Stimulated activated CD4-positive, alpha-beta T cell treated with anti-CD3 and anti-CD28 coated beads, Interleukin-2, amount 100 ng/mL, for 24 hours (primary cell): ENCODE measurements at places on chromosomes 4 and X.

- DNase-seq = no peak
Measured at GRCh38 chrX:70079870-70080269, 17.6 kb downstream of the OTUD6A start.

GRCh38 chrX:72430405-72430968 lies 124.8 kb upstream of the CITED1 start:
- DNase-seq = no peak

- no peak for DNase-seq
Measured at GRCh38 chrX:13491061-13491460, 78.3 kb upstream of the EGFL6 start.

- DNase-seq = no peak
Measured at GRCh38 chrX:12891915-12892506, 14.4 kb upstream of the TLR8 start.

GRCh38 chrX:150529587-150529986 lies 38.8 kb upstream of the MTM1 start:
- no peak for DNase-seq

- no peak for DNase-seq
Measured at GRCh38 chr4:33160126-33160525, 2440.0 kb downstream of the PCDH7 start.

DNA sequence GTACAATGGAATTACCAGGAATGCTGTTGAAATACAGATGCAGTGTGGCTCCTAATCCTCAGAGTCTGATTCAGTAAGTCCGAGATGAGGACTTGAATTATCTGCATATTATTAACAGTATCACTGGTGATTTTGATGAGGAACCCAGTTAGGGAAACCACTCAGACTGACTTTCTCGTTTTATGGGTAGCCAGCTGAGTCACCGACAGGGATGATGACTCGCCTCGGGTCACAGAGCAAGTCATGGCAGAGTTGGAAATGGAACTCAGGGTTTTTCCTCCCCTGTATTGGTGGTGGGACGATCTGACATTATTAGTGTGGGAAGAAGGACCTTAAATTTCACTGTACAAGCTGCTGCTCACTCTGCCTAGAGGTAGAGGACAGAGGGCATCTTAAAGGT lies 51.3 kb downstream of the RTL9 start:
- DNase-seq = peak; percentile 17

- no peak for DNase-seq
Measured at GRCh38 chr4:25756503-25756902, 100.9 kb downstream of the SLC34A2 start.

GRCh38 chr4:104870495-104871233 lies 276.0 kb upstream of the TET2 start:
- no peak for DNase-seq
